GM12892 (cell line): ENCODE measurements at places on chromosomes 4 and X.

DNA sequence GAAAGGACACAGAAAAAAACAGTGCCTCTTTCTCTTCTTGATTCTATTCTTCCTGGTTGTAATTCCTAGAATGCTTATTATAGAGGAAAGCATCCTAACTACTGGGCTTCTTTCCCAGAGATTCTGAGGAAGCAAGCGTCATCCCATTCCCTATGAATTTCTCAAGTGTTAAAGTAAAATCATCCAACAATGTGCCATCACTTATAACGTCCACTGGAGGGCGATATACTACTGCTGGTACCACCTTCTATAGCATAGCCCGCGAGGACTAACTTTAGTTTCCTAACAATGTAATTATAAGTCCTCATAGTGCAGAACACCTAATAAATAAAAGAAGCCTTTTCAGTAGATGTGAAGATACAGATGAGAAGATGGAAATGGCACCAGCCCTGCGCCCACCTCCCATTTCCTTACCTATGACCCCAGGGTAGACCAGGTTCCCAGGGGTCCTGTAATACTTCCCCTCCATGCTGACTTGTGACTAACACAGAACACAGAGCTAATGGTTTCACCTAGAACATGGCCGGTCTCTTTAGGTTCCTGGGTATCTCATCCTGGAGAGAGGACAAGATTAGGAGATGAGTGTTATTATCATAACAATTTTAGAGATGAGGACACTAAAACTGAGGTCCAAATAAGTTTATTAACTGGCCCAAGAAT, 4.2 kb downstream of the CENPVL3 start:
- no peak for DNase-seq

DNA sequence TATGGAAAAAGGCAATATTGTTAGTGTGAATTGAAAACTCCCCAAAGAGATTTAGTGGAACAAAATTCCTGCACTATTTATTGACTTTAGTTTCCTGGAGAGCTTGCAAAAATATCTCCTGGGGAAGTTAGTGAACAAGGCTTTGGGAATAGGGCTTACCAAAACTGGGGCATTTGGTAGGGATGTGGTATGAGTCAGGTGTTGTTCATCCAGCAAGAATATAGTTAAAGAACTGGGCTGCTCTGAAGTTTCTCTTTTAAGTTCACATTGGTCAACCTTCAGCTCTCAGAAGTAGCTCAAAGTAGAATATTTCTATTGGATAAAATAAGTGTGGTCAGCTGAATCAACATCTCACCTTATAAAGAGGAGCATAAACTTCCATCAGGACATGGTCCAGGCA, 185.0 kb downstream of the CPE start:
- no peak for DNase-seq

DNA sequence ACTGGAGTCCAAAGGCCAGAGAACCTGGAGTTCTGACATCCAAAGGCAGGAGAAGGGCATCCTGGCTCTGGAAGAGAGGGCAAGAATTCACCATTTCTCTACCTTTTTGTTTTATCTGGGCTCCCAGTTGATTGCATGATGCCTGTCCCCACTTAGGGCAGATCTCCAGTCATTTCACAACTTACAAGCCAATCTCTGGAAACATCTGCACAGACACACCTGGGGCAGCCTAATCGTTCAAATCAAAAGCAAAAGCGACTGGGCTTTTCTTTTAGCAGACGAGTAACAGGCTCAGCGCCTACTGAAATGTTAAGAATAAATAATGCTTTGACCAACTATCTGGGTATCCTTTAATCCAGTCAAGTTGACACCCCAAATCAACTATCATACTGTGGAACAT, 136.0 kb upstream of the NPY2R start:
- no peak for DNase-seq

DNA sequence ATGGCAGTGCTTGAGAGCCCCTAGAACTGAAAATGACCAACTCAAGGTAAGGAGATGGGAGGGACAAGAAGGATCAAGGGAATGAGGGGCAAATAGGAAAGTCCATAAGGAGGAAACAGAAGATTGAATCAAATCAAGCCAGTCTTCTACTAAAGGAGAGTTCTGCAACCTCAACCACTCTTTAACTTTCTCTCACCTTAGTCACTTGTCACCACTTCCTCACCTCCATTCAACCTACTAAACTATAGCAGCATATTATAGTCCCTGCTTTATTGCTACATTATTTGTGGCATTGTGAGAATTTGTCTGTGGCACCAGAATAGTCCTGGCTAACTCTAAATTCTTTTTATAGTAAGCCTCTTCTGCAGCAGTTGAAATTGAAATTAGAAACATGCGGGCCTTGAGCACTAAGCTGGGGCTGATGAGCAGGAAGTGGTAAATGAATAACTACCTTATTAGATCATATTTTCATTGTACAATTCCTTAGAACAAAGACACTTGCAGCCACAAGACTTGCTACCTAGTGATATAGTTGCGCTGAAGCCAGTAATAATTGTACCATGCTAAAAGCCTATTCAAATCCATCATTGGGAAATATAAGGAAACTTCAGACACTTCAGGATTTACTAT, 336.9 kb downstream of the ZNF674 start:
- no peak for DNase-seq

- no peak for DNase-seq
Observed at GRCh38 chrX:13955975-13956374, 73.7 kb downstream of the GEMIN8 start.

DNA sequence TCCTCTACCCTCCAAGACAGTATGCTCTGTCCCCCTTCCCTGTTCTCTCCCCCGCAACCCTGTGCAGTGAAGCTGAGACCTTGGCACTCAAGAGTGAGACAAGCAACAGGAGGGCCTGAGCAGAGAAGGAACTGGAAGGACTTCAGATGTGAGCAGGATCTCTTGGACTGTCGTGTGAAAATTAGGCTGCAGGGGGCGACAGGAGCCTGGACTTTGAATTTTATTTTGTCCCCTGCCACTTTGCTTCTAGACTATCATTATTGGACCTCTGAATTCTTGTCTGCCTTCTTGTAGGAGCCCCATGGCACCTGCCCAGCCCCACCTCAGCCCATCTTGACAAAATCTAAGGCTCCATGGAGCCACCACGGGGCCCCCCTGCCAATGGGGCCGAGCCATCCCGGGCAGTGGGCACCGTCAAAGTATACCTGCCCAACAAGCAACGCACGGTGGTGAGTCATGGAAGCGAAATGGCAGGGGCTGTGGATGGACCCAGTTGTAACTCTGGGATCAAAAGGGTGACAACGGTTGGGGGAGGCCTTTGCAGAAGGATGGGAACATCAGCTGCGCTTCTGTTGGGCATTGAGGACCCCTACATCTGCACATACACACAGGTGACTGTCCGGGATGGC, 1.7 kb downstream of the ARAF start:
- no peak for DNase-seq

- DNase-seq, result no peak
Observed at GRCh38 chr4:40412388-40412787, 77.3 kb downstream of the CHRNA9 start.

- DNase-seq, result no peak
Observed at GRCh38 chr4:118889312-118889691, 648 bp downstream of the SYNPO2 start.

DNA sequence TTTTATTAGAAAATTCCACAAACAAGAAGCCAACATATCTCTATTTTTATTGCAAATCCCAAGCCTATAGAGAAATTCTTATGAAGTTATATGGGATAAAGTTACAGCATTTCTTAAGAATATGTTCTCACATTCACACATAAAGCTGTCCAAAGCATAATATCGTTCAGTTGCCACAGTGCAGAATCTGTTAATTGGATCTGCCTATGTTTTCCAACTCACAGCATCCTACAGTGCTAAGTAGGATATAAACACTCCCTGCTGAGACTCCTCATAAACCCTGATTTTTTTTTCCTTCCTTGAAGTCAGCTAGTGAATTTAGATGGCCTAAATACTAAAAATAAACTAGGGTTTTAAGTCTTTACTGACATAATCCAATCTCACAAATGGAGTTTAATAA, 307.9 kb downstream of the PDGFC start:
- DNase-seq, result no peak

DNA sequence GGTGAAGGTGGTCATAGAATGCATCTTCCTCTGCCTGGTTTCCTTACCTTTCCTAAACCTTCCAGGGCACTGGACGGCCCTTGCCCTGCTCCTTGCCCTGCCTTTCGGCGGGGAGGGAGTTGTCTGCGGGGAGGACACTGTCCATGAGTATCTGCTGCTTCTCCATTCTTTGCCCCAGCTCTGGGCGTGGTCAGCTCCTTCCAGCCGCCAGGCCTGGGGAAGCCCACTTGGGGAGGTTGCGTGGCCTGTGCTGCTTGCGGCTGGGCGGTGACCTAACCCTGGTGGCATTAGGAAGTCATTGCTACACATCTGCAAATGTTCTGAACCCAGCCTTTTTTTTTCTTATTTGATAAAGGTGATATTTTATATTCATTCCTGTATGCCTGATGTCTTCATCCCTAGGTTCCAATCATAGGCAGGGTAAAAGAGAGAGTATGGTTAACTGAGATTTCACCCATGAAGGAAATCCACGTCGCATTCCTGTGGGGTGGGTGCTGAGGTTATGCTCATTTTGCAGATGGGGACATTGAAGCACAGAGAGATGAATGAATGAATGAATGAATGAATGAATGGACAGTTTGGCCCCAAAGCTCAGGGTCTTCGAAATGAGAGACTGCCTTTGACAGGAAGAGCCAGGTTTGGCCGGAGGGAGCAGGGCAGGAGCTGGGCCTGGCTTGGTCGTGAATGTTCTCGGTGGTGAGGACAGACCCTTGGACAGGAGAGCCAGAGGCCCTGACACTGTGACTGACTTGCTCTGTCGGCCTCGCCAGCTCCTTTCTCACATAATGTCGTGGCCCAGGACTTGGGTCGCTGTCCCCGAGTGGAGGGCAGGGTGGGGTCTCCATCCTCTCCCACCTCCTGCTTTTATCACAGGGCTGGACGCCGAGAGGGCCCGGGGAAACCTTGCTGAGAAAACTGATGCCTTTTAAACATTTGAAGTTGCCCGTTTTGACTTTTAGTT, 57.8 kb upstream of the GPR78 start:
- no peak for DNase-seq

- DNase-seq, result no peak
Observed at GRCh38 chrX:72236841-72237240, 2.0 kb downstream of the ERCC6L start.

- no peak for DNase-seq
Observed at GRCh38 chr4:9944431-9945425, 76.6 kb downstream of the SLC2A9 start.

DNA sequence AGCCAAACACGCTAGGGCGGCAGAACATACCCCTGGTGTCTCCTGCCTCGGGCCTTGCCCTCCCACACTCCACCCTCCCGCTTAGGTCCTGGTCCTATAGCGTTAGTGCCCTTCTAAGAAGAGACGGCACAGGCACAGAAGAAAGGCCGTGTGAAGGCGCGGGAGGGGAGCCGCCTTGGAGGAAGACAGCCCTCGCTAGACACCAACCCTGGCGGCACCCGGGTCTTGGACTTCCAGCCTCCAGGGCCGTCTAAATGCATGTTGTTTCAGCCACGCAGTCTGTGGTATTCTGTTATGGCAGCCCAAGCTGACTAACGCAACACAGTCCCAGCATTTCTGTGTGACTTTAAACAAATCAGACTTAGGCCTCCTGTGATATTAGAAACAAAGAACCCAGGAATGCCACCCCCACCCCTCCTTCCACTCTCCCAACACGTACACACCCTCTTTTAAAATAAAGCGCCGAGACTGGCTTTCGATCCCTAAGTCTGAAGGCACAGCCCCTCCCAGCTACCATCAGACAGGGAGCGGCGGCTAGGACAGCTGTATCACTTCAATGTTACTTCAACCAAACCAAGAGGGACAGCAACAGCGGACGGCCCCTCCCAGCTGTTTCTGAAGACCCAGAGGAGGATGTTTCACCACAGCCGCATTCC, 128.0 kb downstream of the AFAP1 start:
- no peak for DNase-seq

DNA sequence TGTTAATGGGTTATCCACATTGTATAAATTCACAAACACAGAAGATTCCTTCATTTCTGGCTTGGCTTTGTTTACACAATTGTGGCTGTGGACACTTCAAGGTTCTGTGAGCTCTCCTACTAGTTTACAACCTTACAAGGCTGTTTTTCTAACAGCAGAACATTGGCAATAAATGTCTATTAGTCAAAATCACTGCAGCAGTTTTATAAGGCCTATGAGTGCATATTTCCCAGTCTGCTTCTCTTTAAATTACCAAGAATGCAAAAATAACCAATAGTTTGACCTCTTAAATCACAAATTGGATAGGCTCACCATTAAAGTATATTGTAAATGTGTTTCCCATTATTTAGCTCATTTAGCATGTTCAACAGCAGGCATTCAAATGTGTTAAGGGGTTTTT, 239.2 kb downstream of the DKK2 start:
- DNase-seq, result no peak

GRCh38 chr4:160175064-160175643, 1072.3 kb downstream of the RAPGEF2 start:
- DNase-seq, result no peak

- no peak for DNase-seq
Observed at GRCh38 chr4:110184791-110185155, 13.6 kb downstream of the ELOVL6 start.

GRCh38 chrX:24285082-24285481, 28.8 kb downstream of the SUPT20HL2 start:
- no peak for DNase-seq

GRCh38 chr4:41912546-41912945, 22.7 kb upstream of the TMEM33 start:
- DNase-seq, result no peak

DNA sequence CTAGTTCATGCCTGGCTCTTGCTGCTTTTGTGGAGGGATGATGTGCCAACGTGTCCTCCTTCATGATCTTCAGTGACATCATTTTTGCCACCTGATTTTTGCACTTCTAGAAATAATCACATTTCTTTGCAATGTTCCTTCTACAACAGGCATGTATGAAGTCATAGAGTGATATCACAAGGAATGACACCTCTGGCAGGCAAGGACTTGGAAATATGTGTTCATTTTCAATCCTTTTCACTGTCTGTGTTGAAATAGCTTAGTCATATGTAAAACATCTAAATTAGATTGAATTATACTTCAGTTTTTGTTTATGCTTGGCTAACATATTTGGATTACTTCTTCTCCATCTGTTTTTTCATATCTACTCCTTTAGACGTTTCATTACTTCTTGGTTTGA, 221.2 kb upstream of the STK26 start:
- no peak for DNase-seq

DNA sequence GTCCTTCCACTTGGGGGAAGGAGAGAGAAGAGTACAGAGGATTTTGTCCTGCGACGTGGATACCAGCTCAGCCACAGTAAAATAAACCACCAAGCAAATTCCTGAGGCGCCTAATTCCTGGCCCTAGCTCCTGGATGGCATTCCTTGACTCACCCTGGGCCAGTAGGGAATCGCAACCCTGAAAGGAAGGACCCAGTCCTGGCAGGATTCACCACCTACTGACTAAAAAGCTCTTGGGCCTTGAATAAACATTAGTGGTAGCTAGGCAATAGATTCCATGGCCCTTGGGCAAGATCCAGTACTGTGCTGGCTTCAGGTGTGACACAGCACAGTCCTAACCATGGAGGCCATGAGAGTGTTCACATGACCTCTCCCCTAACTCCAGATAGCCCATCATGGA, 45.6 kb downstream of the GABRA3 start:
- DNase-seq, result no peak
